ENCODE measurements at places on chromosomes 7 and 10. TPM values are rescaled to one million over a fixed set of nuclear protein-coding genes. Genes with fewer than 3 reads are reported as not detected.

The CLEC5A gene
- 1.2 TPM for total RNA-seq

The C10orf67 gene
- 0.98 TPM for total RNA-seq

The SYT15 gene
- total RNA-seq, result 1.9 TPM

The SBDS gene
- 96.9 TPM for total RNA-seq

The CCZ1B gene
- 26.1 TPM for total RNA-seq

DNA sequence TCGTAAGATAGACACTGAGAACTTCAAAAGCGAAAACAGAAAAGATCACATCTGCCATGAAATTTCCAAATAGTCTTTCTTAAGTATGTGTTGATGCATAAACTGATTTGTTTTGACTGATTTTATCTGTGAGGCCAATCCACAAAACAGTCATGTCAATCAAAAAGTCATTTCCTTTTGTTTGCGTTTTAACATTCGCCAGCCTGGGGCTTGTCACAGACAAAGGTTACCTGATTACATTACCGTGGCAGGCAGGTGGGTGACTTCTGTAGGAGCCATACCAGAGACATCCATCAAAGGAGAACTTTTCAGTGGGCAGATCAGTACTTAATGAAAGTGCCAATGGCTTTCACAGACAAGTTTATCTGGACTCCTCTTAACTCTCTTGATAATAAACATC lies 45.5 kb upstream of the BET1 start:
- H3K4me3 ChIP-seq, result no peak overlapping the region
- H3K4me1 ChIP-seq, result peaks cover 9% of the 10 kb centered on the region
- DNase-seq, result no peak
- H3K27ac ChIP-seq, result no peak overlapping the region
- no peaks in the 10 kb centered on the region for H3K36me3 ChIP-seq
- H3K27me3 ChIP-seq, result no peaks in the 10 kb centered on the region

DNA sequence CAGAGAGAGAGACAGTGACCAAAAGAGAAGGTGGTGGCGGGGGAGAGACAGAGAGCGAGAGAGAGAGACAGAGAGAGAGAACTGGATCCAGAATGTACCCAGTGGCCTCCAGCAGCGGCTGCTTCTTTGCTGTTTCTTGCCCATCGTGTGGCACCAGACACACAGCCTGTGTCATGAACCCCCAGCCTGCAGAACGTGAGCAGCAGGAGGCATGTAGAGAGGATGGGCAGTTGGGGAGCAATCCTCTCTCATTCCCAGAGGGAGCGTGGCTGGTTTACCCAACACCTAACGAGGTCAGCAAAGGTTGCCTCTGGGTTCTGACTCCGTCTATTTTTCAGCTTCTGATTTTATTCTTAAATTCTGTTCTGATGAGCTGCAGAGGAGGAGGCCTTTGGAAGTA lies 168.1 kb downstream of the ADARB2 start:
- no peak overlapping the region for H3K4me3 ChIP-seq
- H3K4me1 ChIP-seq, result no peaks in the 10 kb centered on the region
- DNase-seq, result no peak
- no peak overlapping the region for H3K27ac ChIP-seq

GRCh38 chr10:79941585-79942210 lies 7.2 kb downstream of the SFTPD start:
- H3K36me3 ChIP-seq, result no peaks in the 10 kb centered on the region
- no peaks in the 10 kb centered on the region for H3K27me3 ChIP-seq

- H3K4me1 ChIP-seq, result no peaks in the 10 kb centered on the region
- H3K27me3 ChIP-seq, result no peaks in the 10 kb centered on the region
- no peak for DNase-seq
Measured at GRCh38 chr7:23981314-23981713, 271.3 kb downstream of the STK31 start.

GRCh38 chr7:31893365-31893764 lies 176.8 kb downstream of the PDE1C start:
- no peaks in the 10 kb centered on the region for H3K27me3 ChIP-seq
- no peak overlapping the region for H3K4me3 ChIP-seq
- no peaks in the 10 kb centered on the region for H3K4me1 ChIP-seq

Data from thyroid gland (tissue), 4 donors.